ENCODE measurements at places on chromosomes 16 and 17.
A peak's percentile ranks its signal among the peaks of the same experiment; 100 is the strongest.

GRCh38 chr16:63623551-63624039, 1498.3 kb downstream of the CDH11 start:
- no peak for DNase-seq

GRCh38 chr16:31476303-31477219, 4.6 kb downstream of the TGFB1I1 start:
- peak; percentile 87 for DNase-seq

DNA sequence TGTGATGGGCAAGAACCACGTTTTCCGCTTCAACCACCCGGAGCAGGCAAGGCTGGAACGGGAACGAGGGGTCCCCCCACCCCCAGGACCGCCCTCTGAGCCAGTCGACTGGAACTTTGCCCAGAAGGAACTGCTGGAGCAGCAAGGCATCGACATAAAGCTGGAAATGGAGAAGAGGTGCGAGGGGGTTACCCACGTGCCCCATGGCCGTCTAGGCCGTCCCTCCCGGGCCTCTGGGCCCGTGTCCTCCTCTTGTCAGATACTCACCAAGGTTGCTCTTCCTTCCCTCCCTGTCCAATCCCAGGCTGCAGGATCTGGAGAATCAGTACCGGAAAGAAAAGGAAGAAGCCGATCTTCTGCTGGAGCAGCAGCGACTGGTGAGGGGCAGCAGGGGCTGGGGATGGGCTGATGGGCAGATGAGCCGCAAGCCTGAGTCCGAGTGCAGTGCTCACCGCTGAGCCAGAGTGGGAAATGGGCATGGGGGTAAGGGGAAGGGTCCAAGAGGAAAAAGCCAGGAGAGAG, 14.7 kb downstream of the SLC52A1 start:
- no peak for DNase-seq

- DNase-seq = no peak
Observed at GRCh38 chr16:49833085-49833484, 22.8 kb downstream of the ZNF423 start.

GRCh38 chr17:61279476-61280145, 120.0 kb upstream of the TBX2 start:
- DNase-seq = no peak

GRCh38 chr17:3697103-3697476, 1.1 kb upstream of the P2RX5 start:
- DNase-seq = no peak

DNA sequence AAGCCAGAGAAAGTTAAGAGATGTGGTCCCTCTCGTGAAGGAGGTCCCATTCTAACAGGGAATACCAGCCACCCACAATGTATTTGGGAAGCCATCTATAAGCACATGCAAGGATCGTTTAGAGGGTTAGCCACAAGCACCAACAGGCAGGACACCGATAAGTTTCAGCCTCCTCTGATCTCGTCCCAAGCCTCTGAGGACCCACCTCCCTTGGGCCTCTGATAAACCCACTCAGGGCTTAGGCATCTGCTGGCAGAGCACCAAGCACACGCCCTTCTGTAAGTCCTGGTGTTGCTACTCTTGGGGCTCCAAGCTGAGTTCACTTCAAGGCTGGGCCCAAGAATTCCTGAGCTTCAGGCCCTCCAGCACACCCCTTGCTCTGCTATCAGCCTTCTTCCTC, 5.4 kb upstream of the PNPO start:
- DNase-seq = no peak

GRCh38 chr17:40241252-40241834, 22.2 kb downstream of the WIPF2 start:
- DNase-seq = no peak

- no peak for DNase-seq
Observed at GRCh38 chr16:88367560-88367959, 15.2 kb upstream of the ZNF469 start.

DNA sequence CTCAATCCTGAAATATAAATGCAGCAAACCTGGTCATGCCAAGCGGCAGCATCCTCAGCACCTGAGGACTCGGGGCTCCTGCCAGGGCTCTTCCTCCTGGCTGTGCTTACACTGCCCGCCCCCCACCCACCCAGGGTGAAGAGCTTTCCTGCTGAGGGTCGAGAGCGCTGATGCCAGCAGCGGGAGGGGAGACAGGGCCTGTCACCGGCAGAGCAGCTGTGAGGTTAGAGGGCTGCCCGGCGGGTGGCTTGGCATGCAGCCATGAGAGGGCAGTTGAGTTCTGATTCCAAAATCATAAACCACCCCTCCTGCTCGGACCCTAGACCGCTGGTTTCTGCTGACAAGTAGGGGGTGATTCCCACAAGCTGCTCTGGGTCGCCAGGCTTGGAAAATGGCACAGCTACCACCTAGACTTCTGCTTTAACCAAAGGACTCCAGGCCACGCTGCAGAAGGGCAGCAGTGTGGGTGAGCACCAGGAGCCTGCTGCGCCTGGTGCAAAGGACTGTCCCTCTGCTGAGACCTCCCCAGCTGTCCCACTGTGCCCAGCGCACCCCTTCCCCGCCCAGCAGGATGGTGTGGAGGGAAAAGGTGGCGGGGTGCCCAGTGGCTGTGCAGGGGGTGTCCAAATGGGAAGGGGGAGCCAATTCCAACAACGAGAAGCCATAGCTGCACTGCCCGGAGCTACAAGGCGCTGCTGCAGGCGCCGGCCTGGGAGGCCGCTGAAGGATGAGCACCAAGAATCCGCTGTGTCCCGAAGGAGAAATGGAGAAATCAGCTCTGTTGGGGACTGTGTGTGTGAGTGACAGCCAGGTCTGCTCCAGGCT, 26.6 kb downstream of the MXRA7 start:
- DNase-seq = no peak

GRCh38 chr17:82863383-82863940, 23.6 kb upstream of the ZNF750 start:
- DNase-seq = no peak

GRCh38 chr16:47018223-47018891, 44.9 kb upstream of the DNAJA2 start:
- peak; percentile 58 for DNase-seq

GRCh38 chr17:30520436-30520835, 43.2 kb downstream of the GOSR1 start:
- DNase-seq = no peak

DNA sequence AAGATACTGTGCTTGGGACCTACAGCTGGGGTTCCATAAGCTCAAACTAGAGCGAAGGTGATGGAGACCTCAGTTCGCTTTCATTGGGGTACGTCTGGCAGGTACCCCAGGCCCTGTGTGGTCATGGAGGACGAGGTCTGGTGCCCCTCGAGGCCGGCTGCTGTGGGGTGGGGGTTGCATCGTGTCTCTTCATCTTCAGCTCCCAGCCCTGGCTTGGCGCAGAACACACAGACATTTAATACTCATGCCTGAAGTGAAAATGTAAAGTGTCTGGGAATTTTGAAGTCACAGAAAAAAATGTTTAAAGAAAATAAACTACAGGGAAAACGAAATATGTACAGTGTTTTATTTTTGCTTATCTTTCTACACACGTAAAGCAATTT, 80.5 kb downstream of the TBC1D16 start:
- DNase-seq = no peak

- DNase-seq = no peak
Observed at GRCh38 chr16:87248714-87249113, 68.5 kb downstream of the C16orf95 start.

DNA sequence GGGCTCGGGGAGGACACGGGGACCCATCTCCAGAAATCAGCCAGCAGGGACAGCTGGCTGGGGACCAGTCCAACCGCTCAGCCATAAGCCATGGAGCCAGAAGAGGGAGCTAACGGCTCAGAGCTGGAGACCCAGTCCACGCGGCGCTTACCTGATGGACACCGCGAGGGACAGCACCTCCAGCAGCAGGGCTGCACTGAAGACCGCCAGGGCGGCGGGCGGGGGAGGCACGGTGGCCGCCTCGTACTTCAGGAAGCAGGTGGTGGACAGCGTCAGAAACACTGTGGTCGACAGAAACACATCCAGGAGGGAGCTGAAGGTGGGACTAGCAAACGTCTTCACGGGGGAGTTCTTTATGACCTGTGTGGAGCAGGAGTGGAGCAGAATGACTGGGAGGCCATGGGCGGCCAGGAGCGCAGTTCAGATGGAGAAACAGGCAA, 102.6 kb upstream of the CREBBP start:
- peak; percentile 48 for DNase-seq

DNA sequence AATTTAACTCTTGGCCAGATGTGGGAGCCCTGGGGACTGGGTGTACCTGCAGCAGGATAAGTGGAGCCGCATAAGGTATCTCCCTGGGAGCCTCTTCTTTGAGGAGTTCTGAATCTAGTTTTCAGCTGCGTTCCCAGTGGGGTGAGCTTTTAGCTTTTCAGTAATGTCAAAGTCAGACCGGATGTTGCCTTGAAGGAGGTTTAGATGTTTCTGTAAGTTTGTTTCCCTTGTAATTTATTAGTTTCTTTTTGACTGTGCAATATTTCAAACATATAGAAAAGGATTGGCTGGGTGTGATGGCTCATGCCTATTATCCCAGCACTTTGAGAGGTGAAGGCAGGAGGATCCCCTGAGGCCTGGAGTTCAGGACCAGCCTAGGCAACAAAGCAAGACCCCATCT, 98.6 kb upstream of the EEF2KMT start:
- DNase-seq = no peak

- DNase-seq = no peak
Observed at GRCh38 chr16:78091419-78091818, 8.0 kb upstream of the WWOX start.

DNA sequence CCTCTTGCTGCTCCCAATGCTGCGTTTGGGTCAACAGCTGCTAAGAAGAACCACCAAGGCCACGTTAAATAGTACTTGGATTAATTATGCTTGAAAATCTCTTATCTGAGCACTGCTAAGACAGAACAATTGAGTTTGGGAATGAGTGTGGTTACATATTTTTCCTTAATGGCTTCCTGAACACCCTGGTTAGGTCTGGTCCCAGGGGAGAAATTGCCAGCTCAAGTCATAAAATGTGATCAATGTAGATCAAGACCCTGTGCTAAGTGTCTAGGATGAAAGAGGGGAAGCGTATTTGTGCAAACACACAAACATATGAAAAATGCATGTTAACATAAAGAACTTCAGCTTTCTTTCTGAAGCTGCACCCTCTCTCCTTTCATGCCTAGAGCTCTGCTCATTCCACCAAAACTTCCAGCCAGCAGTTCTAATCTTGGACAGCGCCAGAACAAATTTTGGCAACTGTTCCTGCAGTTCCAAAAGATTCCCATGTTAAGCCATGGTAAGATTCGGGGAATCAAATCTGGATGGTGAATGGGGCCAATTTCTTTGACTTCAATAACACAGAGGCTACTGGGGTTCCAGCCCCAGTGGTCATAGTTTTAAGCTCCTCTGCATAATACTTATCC, 72.0 kb downstream of the ZFHX3 start:
- DNase-seq = no peak

DNA sequence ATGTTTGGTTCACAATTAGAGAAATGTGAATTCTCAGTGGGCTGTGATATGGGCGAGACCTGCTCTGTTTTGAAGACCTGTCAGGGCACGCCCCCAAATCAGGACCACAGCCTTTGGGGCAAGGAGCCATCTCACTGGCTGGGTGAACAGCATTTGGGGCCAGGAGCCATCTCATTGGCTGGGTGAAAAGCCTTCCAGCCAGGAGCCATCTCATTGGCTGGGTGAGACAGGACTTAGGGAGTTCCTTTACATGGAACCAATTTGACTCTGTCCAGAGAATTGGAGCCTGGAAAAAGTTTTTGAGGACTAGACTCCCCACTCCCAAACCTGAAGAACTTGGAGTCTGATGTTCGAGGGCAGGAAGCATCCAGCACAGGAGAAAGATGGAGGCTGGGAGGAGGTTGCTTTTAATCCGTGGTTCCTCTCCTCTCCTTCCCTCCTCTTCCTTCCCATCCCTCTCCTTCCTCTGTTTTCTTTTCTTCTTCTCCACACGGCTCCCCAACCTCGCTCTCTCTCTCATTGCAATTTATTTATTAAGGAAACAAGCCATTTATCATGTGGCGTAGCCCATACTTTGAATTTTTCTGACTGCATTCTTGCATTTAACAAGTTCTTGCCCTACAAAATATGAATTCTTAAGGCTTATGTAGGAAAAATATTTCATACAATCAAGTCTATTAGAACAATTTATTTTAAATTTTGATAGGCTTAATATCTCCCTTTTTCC, 19.7 kb downstream of the FOXL1 start:
- no peak for DNase-seq

- peak; percentile 34 for DNase-seq
Observed at GRCh38 chr17:78915872-78916632, 9.1 kb downstream of the TIMP2 start.

GRCh38 chr17:37737971-37738370, 6.9 kb downstream of the HNF1B start:
- DNase-seq = no peak

GRCh38 chr17:16987830-16988601, 16.1 kb upstream of the TNFRSF13B start:
- peak; percentile 82 for DNase-seq

DNA sequence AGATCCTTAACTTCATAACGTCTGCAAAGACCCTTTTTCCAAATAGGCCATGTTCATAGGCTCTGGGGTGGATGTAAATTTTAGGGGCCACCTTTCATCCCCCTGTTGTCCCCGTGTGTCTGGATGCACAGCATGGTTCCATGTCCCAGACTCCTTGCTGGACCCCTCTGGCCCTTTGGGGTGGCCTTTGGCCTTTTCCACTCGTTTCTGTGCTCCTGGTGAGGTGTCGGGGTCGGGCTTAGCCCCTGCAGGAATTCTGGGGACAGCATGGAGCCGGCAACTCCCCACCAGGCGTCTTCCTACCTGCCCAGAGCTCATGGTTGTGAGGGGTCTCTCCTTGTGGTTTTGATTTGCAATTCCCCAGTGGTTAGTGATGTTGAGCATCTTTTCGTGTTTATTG, 183.5 kb downstream of the SEC14L1 start:
- DNase-seq = no peak

DNA sequence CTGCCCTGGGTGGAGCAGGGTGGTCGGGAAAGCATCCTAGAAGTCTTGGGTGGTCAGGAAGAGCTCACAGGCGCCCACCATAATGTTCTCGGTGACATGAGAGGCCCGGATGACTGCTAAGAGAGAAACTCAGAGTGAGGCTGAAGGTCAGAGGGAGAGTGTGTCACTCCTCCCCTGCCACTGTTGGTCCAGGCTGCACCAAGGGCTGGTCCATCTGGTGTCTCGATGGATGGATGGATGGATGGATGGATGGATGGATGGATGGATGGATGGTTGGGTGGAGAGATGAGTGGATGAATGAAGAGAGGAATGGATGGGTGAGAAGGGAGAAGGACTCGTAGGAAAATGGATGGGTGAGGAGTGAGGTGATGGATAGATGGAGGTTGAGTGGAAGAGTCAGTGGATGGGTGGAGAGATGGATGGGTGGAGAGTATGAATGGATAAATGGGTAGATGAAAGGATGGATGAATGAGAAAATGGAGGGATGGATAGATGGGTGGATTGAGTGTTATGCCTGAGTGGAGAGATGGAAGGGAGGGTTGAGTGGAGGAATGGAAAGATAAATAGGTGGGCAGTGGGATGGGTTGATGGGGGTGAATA, 43.0 kb downstream of the BEAN1 start:
- no peak for DNase-seq

GRCh38 chr17:56808503-56808902, 25.2 kb downstream of the C17orf67 start:
- DNase-seq = no peak

Data from CD4-positive, alpha-beta T cell treated with Interferon alpha-2 for 1 hour (primary cell).